ENCODE measurements at places on chromosomes 2 and 18. TPM values are rescaled to one million over a fixed set of nuclear protein-coding genes. Genes with fewer than 3 reads are reported as not detected.

The ALK gene
- total RNA-seq, result 0.14 TPM

The CNNM3 gene
- 11.1 TPM for total RNA-seq

- no peak overlapping the region for H3K4me3 ChIP-seq
- no peak for DNase-seq
- H3K36me3 ChIP-seq, result no peaks in the 10 kb centered on the region
Observed at GRCh38 chr2:65812887-65813286, 380.5 kb upstream of the SPRED2 start.

GRCh38 chr2:158024288-158024898 is 77.3 kb upstream of the UPP2 start:
- no peaks in the 10 kb centered on the region for H3K4me1 ChIP-seq
- no peak overlapping the region for H3K27ac ChIP-seq
- no peak overlapping the region for H3K4me3 ChIP-seq
- peak; percentile 21 for DNase-seq
- no peaks in the 10 kb centered on the region for H3K27me3 ChIP-seq

The ALS2 gene
- 42.0 TPM for total RNA-seq

The MPHOSPH10 gene
- total RNA-seq, result 20.7 TPM

The TTC27 gene
- 7.5 TPM for total RNA-seq

DNA sequence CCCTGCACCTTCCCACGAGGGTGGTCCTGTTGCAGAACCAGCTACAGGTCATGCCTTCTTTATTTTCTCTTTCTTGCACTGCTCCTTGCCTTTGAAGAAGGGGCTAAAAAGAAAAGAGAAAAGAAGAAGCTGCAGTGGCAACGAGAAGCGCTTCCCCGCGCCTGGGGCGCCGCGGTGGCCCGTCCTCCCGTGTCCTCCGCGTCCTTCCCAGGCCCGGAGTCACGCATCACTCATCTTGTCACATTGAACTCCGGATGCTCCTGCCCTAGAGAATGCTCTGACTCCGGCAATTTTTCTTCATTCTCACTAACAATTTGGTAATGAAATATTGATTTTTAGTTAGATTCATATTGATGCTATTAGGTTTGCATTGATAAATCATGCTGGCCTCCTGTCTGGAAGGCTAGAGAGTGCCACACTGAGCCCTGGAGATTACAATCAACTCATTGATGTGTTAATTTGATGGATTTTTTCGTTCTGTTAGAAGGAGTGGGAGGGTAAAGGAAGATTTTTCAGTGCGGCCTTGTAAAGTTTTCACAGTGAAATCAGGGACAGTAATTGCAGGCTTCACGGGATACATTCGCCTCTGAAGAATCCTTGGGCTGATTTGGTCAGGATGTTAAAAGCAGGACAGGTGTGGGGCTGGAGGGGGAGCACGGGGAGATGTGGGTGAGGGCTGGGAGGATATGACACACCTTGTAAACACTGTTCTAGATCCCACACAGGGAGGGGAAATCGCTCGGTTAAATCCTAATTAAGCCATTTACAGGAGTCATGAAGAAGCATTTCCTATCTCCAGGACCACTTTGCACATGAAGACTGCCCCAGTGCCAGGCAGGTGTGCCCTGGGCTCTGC is 349.3 kb downstream of the ZNF516 start:
- H3K4me3 ChIP-seq, result no peak overlapping the region
- no peaks in the 10 kb centered on the region for H3K36me3 ChIP-seq
- H3K27me3 ChIP-seq, result peaks cover 15% of the 10 kb centered on the region
- no peak overlapping the region for H3K27ac ChIP-seq
- no peaks in the 10 kb centered on the region for H3K4me1 ChIP-seq

DNA sequence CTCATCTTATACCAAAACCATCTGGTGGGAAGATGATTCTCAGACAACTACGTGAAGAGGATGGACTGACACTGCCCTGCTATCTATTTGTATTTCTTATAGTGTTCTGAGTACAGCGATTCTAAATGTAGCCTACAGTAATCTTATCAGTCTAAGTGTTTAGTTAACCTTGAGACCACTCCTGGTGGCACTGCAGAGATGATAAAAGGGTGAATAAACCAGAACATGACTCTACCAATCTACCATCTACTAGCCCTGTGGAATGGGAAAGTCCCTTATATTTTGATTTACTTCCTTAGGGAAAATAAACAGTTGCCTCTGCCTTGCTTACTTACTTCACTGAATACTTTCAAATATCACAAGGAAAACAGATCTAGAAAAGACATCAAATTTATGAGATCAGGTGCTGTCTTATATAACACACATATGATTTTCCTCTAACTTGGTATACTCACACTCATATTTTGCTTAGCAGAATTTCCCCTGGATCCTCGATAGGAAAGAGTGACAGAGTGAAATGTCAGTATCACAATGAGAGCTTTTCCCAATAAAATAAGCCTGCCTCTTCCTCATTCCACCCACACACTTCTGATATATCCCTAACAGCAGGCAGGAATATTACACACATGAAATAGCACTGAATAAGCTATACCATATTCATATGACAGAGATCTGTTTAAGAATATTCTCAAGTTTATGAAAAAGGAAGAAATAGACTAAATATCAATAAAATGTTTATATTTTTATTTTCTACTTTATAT is 58.6 kb upstream of the MTIF2 start:
- H3K36me3 ChIP-seq, result peaks cover 50% of the 10 kb centered on the region
- no peaks in the 10 kb centered on the region for H3K27me3 ChIP-seq
- no peak for DNase-seq
- H3K27ac ChIP-seq, result no peak overlapping the region
- H3K4me1 ChIP-seq, result no peaks in the 10 kb centered on the region

The TTC31 gene
- 9.5 TPM for total RNA-seq

GRCh38 chr2:155840661-155841060 is 491.9 kb downstream of the NR4A2 start:
- H3K4me1 ChIP-seq, result no peaks in the 10 kb centered on the region
- DNase-seq, result no peak
- H3K4me3 ChIP-seq, result no peak overlapping the region
- no peaks in the 10 kb centered on the region for H3K27me3 ChIP-seq

The OXER1 gene
- 0.36 TPM for total RNA-seq

The DPP4 gene
- 4.4 TPM for total RNA-seq

GRCh38 chr2:197498937-197499593 is 575 bp downstream of the HSPD1 start:
- H3K4me1 ChIP-seq, result peaks cover 76% of the 10 kb centered on the region
- H3K36me3 ChIP-seq, result peaks cover 63% of the 10 kb centered on the region
- H3K4me3 ChIP-seq, result peak overlapping the region; percentile 91
- peak overlapping the region; percentile 92 for H3K27ac ChIP-seq

DNA sequence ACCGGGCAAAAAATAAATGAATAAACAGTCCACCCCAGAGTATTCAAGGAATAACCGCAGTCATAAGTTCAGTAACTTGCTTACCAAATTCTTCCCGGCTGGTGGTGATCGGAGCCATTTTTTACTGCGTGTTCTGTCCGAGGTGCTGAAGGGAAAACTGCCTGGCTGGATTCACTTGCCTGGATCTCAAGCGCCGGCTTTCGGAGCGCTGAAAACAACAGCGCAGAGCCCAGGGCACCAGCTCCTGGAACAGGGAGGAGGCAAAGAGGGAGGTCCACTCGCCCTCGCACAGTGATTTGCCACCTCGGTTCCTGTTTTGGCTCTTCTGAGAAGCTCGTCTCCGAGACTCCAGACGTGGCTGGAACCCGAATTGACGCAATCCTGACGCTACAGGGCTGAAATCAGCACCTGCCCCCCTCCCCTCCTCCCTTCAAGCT is at the start of gene SYT4:
Gene SYT4, minus strand, starts transcription at position 327 of the 437 bp plus-strand sequence. Its CDS starts 209 bp downstream, at position 118.
- H3K27ac ChIP-seq, result no peak within 1 kb of the TSS
- no peak within 1 kb of the TSS for H3K4me3 ChIP-seq
- peaks cover 41% of the 10 kb centered on the region for H3K27me3 ChIP-seq
- no peaks in the 10 kb centered on the region for H3K36me3 ChIP-seq

GRCh38 chr2:154402213-154402612 is 296.3 kb upstream of the KCNJ3 start:
- no peak for DNase-seq
- no peak overlapping the region for H3K27ac ChIP-seq
- H3K4me3 ChIP-seq, result no peak overlapping the region
- H3K27me3 ChIP-seq, result no peaks in the 10 kb centered on the region
- H3K36me3 ChIP-seq, result no peaks in the 10 kb centered on the region
- no peaks in the 10 kb centered on the region for H3K4me1 ChIP-seq

DNA sequence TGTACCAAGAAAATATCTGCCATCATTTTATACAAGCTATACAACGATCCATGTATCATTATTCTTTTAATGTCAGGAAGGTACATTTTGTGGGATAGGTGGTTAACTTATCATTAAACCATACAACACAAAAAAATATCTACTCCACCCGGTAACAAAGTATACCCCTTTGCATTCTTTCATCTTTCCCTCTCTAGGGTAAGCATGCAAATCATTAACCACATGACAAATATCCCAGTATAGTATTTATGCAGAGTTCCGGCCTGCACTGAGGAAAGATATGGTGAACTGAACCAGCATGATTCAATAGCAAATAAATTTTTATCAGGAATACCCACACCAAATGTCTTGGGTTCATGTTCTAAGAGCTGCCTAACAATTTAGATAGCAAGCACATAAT is 22.5 kb upstream of the SULT1C2 start:
- H3K27ac ChIP-seq, result no peak overlapping the region
- no peaks in the 10 kb centered on the region for H3K4me1 ChIP-seq
- H3K36me3 ChIP-seq, result no peaks in the 10 kb centered on the region
- DNase-seq, result no peak

The GALR1 gene
- 0.05 TPM for total RNA-seq

- no peak overlapping the region for H3K4me3 ChIP-seq
- H3K4me1 ChIP-seq, result no peaks in the 10 kb centered on the region
- DNase-seq, result no peak
- no peak overlapping the region for H3K27ac ChIP-seq
- no peaks in the 10 kb centered on the region for H3K27me3 ChIP-seq
Observed at GRCh38 chr2:209593930-209594329, 170.1 kb downstream of the MAP2 start.

DNA sequence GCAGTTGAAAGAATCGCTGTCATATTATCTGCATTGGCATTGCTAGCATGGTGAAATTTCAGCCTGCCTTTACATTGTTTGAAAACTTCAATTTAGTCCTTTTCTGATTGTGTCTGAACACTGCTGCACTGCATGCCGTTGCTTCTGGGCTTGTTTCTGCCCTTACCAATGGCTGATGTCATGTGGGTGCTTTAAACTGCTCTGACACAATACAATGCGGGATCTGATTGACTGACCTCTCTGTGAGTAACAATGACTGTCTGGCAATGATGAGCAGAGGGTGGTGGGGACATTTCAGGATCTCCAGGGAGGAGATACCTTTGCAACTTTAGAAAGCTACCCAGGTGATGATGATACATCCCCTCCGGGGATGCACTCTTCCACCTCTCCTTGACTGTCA is 119.5 kb upstream of the ZBTB14 start:
- H3K27ac ChIP-seq, result no peak overlapping the region
- no peaks in the 10 kb centered on the region for H3K36me3 ChIP-seq

GRCh38 chr2:11811036-11811654 is 64.7 kb downstream of the LPIN1 start:
- no peaks in the 10 kb centered on the region for H3K27me3 ChIP-seq
- no peak overlapping the region for H3K27ac ChIP-seq
- H3K4me1 ChIP-seq, result peaks cover 32% of the 10 kb centered on the region
- no peak for DNase-seq
- peaks cover 47% of the 10 kb centered on the region for H3K36me3 ChIP-seq

The CD226 gene
- 0.91 TPM for total RNA-seq

- H3K4me3 ChIP-seq, result no peak overlapping the region
- H3K27ac ChIP-seq, result no peak overlapping the region
- H3K4me1 ChIP-seq, result no peaks in the 10 kb centered on the region
- no peaks in the 10 kb centered on the region for H3K36me3 ChIP-seq
- DNase-seq, result no peak
Observed at GRCh38 chr18:42640160-42640559, 475.3 kb downstream of the RIT2 start.

- H3K36me3 ChIP-seq, result peaks cover 47% of the 10 kb centered on the region
- peaks cover 90% of the 10 kb centered on the region for H3K4me1 ChIP-seq
- DNase-seq, result no peak
- no peaks in the 10 kb centered on the region for H3K27me3 ChIP-seq
Observed at GRCh38 chr2:47028846-47029560, 113.4 kb upstream of the MCFD2 start.

GRCh38 chr2:162840598-162841246 is 2.2 kb upstream of the KCNH7 start:
- DNase-seq, result no peak
- no peak overlapping the region for H3K27ac ChIP-seq
- peaks cover 42% of the 10 kb centered on the region for H3K27me3 ChIP-seq
- H3K4me3 ChIP-seq, result no peak overlapping the region
- H3K36me3 ChIP-seq, result no peaks in the 10 kb centered on the region

DNA sequence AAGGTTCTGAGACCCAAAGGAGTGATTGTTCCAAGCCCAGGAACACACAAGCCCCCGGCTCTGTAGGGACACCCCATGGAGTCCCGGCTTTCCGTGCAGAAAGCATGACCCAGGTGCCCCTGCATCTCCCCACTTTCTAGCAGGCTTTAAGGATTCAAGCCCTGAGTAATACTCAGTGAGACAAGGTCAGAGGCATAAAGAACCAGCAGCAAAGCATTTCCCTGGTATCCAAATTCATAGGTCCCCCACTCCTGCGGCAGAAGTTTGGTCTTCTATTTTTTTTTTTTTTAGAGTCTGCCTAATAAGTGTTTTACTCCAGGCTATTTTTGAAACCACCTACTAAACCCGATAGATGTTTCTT is 16.3 kb downstream of the TSHZ1 start:
- DNase-seq, result no peak
- no peaks in the 10 kb centered on the region for H3K27me3 ChIP-seq
- H3K27ac ChIP-seq, result peak overlapping the region; percentile 66
- H3K36me3 ChIP-seq, result no peaks in the 10 kb centered on the region
- H3K4me1 ChIP-seq, result peaks cover 78% of the 10 kb centered on the region
- H3K4me3 ChIP-seq, result peak overlapping the region; percentile 45

GRCh38 chr2:122753336-122753735 is 997.9 kb downstream of the TSN start:
- H3K4me3 ChIP-seq, result no peak overlapping the region
- H3K27ac ChIP-seq, result no peak overlapping the region
- H3K27me3 ChIP-seq, result no peaks in the 10 kb centered on the region

- no peak for DNase-seq
- H3K4me1 ChIP-seq, result no peaks in the 10 kb centered on the region
- H3K27me3 ChIP-seq, result no peaks in the 10 kb centered on the region
Observed at GRCh38 chr2:201327678-201328077, 29.5 kb downstream of the FLACC1 start.

- H3K27ac ChIP-seq, result peak overlapping the region; percentile 86
- H3K36me3 ChIP-seq, result peaks cover 23% of the 10 kb centered on the region
- peaks cover 88% of the 10 kb centered on the region for H3K4me1 ChIP-seq
- H3K4me3 ChIP-seq, result no peak overlapping the region
- no peaks in the 10 kb centered on the region for H3K27me3 ChIP-seq
Observed at GRCh38 chr2:159160954-159161353, 125.5 kb downstream of the WDSUB1 start.

GRCh38 chr2:232890896-232891601 is 21.0 kb downstream of the SNORC start:
- no peak overlapping the region for H3K27ac ChIP-seq
- DNase-seq, result peak; percentile 12
- peaks cover 7% of the 10 kb centered on the region for H3K4me1 ChIP-seq
- peak overlapping the region; percentile 32 for H3K4me3 ChIP-seq
- H3K36me3 ChIP-seq, result no peaks in the 10 kb centered on the region

The VWC2L gene
- total RNA-seq, result not detected

- DNase-seq, result no peak
- H3K4me3 ChIP-seq, result no peak overlapping the region
- peaks cover 45% of the 10 kb centered on the region for H3K4me1 ChIP-seq
- no peaks in the 10 kb centered on the region for H3K27me3 ChIP-seq
- no peak overlapping the region for H3K27ac ChIP-seq
Observed at GRCh38 chr2:191289049-191289448, 43.8 kb downstream of the MYO1B start.
